ENCODE measurements at places on chromosomes 2 and 18.

DNA sequence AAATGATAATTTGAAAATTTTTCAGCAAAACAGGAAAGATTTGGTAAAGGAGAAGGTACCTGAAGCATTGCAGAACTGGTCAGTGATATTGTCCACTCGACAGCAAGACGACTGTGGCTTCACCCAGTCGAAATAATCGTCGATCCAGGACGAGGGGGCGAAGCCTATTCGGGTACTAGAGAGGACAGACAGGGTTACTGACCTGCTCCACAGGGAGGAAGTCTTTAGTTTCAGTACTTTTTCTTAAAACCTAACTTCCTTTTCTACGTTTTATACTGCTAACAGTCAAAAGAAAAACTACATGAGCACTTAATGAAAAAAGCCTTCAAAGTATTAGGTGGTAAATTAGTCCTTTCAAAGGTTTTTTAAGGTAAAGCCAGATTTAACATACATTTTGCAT lies 36.0 kb downstream of the RMC1 start:
- DNase-seq, result no peak

DNA sequence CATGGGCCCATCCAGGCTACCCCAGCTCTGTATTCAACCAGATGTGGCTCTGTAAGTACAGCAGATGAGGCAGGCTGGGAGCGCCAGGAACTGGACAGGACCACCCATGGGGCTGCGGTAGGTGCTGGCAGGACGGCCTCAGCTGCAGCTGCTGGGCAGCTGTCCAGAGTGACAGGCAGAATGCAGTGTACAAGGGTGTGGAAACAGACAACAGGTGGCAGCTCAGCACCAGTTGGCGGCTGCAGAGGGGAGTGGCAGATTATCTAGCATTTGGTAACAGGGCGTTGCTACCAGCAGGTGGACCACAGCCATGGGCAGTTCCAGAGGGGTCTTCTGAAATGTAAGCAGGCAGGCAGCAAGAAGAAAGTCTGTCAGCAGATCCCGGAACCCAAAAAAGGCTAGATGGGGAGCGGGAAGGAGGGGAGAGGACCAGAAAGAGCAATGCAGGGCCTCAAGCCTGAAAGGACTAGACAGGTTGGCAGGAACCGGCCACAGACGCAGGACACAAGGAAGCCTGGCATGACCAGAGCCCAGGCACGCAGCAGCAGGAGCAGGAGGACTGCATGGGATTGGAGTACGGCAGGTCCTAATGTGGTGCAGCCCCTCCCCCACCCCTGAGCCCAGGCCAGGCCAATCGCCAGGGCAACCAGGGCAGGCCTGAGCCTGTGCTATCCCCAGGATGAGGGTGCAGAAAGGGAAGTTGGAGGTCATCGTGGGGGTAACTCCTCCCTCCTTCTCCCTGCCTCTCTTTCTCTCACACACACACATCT lies 24.7 kb downstream of the PKDCC start:
- DNase-seq, result no peak

GRCh38 chr2:201191132-201191875 lies 8.4 kb downstream of the CASP10 start:
- DNase-seq, result no peak

GRCh38 chr2:214545898-214546542 lies 135.2 kb downstream of the VWC2L start:
- no peak for DNase-seq

DNA sequence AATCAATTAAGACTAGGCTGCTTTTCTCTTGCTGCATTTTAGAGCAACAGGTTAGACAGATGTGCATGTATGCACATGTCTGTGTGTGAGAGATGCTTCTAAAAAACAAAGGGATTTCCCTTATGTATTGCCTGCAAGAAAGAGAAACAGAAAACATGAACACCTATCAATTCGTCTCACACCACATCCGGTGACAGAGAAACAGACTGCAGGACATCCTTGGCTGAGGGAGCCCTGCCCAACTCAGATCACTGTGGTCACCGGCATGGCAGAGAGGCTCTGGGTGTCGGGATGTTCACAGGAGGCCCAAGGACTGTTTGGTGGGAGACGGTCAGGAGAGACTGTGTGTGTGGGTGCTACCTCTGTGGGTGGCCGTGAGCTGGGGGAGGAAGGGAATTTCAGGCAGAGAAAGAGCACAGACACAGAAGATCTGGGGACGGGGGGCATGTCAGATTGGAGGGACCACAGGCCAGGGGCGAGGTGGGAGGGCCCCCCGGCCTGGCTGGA lies 24.9 kb downstream of the FHL2 start:
- DNase-seq, result no peak

DNA sequence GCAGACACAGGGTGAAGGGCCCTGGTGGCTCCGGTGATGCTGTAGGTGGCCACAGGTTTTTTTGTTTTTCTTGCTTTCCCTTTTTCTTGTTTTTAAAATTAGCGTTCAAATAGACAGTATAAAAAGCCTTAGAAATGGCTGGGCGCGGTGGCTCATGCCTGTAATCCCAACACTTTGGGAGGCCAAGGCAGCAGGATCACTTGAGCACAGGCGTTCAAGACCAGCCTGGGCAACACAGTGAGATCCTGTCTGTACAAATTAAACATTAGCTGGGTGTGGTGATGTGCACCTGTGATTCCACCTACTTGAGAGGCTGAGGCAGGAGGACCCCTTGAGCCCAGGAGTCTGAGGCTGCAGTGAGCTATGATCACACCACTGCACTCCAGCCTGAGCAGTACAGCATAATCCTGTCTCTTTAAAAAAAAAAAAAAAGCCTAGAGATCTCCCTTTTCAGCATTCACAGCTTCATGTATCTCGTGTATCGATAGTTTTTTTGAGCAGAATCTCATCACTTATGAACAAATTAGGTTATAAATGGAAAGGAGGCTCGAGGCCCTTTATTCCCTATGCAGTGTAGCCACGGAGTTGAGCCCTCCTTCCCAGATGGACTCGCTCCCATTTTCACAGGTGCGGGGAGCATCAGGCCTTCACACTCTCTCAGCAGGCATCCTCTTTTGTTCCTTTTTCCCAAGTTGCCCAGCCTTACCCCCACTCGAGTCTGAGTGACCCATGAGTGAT lies 50.8 kb downstream of the EMILIN2 start:
- DNase-seq, result no peak

DNA sequence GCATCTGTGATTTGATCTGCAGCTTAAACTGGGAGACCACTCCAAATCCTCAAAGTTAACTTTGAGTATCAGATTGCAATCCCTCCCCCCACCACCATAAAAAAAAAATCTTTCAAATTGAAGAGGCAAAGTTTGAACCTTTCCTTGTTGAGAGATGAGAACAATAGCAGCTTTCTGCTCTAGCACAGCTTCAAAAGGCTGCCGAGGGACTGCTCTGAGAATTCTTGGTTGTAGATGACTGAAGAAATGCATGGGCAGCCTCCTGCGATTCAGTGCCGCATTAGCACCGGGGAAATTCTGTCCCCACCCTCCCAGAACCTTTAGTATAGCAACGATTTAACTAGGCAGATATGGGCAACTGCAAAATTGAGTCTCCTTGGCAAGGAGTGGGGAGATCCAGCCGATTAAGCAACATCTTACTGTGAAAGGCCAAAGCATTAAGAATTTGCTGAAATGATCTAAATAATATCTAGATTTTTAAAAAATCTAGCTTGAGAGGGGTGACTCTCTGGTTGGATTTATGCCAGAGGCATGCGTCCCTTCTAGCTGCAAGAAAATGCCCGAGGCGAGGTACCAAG lies 3.9 kb upstream of the SP5 start:
- DNase-seq, result no peak

GRCh38 chr2:199460101-199460671 lies 2.4 kb upstream of the SATB2 start:
- DNase-seq, result no peak

GRCh38 chr2:126699716-126700581 lies 44.0 kb downstream of the GYPC start:
- DNase-seq, result no peak

DNA sequence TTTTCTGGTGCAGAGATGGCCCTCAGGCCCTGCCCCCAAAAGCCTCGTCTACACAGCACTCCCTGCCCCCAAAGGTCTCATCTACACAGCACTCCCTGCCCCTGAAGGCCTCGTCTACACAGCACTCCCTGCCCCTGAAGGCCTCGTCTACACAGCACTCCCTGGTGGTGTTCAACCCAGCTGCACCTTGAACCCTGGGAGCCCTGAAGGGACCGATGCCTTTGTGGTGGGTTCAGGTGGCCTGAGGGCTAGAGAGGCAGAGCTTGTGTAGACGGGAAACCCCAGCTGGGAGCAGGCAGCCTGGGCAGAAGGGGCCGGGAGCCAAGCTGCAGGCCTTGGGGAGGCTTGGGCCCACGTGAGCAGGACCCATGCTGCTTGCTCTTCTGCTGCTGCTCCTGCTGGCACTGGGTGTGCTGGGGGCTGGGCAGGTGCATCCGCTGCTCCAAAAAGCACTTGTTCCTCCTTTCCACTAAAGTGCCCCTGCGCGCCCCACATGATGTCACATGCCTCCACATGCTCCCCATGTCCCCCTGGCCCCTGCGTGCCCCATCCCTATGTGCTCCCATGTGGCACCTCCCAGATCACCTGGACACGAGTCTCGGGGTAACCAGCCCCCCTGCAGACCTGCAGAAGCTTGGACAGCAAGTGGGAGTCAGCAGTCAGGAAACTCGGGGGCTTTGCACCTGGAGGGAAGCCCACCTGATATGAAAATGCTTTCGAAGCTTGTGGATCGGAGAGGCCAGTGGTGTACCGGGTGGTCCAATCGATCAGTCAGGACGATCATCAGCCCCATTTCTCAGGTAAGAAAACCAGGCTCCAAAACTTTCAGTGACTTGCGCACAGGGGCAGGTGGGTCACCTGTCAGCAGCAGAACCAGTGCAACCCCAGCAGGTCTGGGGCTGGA lies 94.9 kb upstream of the CTDP1 start:
- DNase-seq, result no peak

GRCh38 chr2:143071185-143071876 lies 57.9 kb upstream of the ARHGAP15 start:
- DNase-seq, result no peak

DNA sequence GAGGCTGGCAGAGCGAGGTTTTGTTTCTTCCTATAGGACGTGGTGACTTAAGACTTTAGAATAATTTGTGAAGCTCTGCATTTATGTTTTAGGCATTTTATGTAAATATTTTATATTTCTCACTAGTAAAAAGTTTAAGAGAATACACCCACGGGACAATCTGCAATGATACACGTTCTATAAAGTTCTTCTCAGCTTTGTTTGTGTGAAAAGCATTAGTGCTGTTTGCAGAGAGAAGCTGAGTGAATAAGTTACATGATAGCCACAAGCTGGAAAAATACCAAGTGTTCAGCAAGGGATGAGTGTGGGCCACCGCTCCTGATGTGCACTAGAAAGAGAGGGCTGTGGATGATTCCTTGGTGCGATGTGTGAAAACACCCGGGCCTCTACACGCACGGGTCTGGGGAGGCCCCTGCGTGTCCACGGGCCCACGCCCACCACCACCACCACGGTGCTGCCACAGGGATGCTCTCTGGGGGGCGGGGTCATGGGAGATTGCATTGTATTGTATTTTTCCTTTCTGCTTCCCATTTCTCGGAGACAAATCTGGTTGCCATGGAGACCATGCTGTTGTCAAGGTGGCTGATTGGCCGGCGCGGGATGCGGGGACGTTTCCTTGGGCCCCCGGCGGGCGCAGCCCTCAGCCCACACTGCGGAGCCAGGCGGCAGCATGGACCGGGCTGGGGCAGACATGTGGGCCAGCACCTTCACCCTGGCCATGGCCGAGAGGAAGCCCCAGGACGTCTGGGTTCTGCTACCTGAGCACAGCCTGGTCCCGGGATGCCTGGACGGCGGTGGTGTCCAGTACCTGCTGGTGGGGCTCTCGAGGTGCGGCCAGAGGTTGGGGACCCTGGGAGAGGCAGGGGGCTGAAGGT lies at the start of gene RTP5:
RTP5 (plus strand) TSS at position 643 of the 875 bp plus-strand sequence; CDS start at position 671, 28 bp downstream.
- no peak for DNase-seq

GRCh38 chr2:236239276-236240065 lies 24.7 kb downstream of the ASB18 start:
- no peak for DNase-seq

All from T-helper 22 cell (primary cell).